HL-60 (cell line): ENCODE measurements at places on chromosomes 5 and 9.

GRCh38 chr9:101487443-101487840 is 46.2 kb upstream of the RNF20 start:
- no peak for DNase-seq

DNA sequence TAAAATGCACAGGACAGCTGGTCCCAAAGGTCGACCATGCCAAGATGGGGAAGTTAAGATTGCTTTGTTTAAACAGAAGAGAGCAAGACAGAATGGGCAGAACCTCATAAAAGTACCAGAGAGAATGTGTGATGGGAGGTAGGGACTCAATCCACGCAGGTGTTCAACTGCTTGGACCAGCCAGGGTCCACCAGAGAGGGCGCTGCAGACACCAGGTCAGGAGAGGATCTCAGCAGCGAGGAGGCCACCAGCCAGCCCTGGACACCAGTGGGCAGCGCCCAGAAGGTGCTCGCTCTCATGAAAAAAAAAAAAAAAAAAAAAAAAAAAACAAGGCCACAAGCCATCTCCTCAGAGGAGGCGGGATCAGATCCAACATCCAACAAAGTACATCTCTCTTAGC is 81.8 kb downstream of the SHC3 start:
- no peak for DNase-seq

GRCh38 chr9:115759426-115759825 is 394.2 kb upstream of the PAPPA start:
- DNase-seq, result no peak

GRCh38 chr5:140114341-140115185 is 654 bp downstream of the PURA start:
- DNase-seq, result no peak

- DNase-seq, result no peak
Observed at GRCh38 chr5:150931368-150931965, 26.7 kb upstream of the ZNF300 start.

DNA sequence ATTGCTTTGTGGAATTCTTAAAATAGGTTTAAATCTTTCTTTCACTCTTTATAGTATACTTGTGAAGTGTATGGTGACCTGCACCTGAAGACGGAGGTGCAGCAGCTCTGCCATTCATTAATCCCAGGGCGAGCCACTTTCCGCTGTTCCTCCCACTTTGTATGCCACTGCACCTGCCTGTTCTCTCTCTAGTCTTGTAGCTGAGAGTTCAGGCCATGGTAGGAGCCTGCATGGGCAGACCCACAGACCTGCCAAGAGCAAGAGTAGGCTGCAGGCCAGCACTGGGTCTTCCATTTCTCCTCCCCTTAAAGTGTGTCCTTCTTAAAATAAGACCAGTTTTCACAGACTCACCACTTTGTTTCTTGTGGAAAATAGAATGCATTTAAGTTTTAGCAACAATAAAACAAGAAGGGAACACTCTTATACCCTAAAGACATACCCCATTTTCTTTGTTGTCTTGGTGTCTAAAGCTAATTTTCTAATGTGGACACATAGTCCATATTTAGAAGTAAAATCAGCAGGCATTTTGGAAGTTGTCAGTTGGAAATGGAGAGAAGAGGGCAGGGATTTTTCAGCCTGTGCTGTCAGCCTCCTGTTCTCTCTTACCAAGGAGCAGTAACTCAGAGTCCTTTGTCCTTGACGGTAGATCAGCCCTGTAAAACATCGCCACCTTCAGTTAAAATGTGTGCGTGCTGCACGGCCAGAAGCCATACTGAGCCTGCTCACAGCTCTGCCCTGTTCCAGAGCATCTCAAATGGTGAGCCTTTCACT is 103.2 kb downstream of the SNCAIP start:
- DNase-seq, result no peak

GRCh38 chr5:41875121-41875520 is 4.9 kb upstream of the OXCT1 start:
- no peak for DNase-seq

- DNase-seq, result no peak
Observed at GRCh38 chr9:117917873-117918272, 213.7 kb downstream of the TLR4 start.

DNA sequence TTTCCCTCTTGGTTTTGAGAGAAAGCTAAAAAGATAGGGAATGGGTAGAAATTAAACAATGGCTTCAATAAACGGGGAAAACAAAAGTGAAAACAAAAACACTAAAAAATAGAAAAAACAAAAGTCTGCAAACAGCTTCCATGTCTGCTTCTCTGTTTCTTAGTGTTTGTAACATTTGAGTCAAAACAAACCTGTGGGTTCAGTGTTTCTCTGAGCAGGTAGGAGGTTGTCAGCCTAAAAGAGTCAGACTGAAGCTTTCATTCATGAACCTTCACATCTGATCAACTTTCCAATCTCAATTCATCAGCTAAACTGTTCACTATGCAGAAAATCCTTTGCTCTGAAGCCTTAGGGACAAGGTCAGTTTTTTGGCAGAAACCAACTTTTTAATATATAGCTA is 102.5 kb upstream of the ADAMTS16 start:
- DNase-seq, result no peak

DNA sequence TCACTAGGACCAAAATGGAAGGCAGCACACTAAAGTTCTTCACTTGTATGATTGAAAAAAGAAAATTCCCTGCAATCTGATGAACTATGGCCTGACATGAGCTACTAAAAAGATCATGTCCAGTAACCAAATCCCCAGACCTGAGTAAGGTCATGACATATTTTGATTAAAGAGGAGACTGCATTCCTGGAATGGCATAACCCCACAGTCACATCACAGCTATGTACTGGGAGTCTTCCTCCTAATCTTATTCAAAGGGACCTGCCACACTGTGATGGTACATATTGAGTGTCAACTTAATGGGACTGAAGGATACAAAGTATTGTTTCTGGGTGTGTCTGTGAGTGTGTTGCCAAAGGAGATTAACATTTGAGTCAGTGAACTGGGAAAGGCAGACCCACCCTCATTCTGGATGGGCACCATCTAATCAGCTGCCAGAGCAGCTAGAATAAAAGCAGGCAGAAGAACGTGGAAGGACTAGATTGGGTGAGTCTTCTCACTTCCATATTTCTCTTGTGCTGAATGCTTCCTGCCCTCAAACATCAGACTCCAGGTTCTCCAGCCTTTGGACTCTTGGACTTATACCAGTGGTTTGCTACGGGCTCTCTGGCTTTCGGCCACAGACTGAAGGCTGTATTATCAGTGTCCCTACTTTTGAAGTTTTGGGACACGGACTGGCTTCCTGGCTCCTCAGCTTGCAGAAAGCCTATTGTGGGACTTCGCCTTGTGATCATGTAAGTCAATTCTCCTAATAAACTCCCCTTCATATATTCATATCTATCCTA is 345.0 kb downstream of the TMEM38B start:
- DNase-seq, result no peak

GRCh38 chr5:97124335-97124734 is 18.1 kb downstream of the LIX1 start:
- no peak for DNase-seq

DNA sequence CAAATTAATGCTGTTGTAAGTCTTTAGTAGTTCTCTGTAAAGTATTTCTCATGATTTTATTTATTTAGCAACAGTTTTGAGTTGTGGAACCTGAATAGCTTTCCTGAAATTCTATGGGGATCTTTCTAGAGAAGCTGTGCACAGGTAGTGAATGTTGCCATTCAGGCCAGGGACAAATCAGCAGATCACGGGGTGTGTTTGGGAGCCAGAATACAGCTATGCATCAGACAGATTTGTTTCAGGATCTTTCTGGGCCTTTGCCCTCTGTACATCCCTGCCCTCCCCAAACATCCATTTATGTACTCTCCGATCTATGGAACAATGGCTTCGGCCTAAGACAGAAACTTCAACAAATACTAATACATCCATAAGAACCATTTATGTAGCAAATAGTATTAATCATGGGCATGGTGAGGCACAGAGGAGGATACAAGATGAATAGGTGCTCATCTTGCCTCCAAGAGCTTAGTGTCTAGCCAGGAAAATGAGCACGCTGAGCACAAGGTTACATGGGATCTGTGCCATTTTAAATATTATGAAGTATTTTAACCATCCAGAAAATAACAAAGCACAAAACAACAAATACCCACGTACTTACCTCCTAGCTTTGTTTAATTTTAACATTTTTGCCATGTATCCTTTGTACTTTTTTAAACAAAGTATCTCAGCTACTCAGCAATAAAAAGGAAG is 13.1 kb downstream of the ARHGEF37 start:
- DNase-seq, result no peak

- DNase-seq, result no peak
Observed at GRCh38 chr9:33794560-33794959, 801 bp upstream of the PRSS3 start.

DNA sequence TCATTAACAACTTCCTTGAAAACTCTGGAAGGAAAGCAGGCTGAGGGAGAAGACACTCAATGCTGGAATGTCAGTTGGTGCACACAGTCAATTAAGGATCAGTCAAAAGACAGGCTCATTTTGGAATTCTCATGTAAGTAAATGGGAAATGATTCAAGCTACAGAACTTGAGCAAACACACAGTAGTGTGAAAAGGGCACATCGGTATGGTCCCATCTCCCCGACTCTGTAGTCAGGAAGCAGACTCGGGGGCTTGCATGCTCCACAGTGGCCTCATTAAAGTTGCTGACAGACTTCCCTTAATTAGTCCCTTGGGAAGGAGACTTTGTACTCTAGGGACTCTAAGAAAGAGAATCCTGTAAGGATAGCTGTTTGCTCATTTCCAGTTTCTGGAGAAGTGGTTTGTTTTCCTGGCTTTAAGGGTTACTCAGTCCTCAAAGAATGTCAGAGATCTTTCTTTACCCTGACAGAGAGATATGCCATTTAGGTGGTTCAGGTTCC is 339.2 kb downstream of the ADAMTS6 start:
- no peak for DNase-seq

DNA sequence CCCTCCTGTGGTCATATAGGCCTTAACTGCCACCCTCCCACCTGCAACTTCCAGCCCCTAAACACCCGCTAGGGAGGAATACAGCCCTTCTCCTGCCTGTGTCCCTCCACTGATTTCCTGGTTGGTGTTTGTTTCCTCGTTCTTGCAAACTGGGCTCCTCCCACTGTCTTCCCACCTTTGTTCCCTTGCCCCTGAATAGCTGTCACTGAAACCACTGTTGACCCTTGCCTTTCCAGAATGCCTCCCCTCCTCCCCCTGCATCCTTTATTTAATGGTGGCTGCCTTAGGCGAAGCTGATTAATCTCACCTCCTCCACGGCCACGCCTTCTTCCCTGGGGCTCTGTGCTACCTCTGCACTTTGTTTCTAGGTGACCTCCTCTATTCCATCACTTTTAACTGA is 626.7 kb downstream of the BNC2 start:
- no peak for DNase-seq

- DNase-seq, result no peak
Observed at GRCh38 chr5:2757563-2758351, 6.3 kb upstream of the IRX2 start.

DNA sequence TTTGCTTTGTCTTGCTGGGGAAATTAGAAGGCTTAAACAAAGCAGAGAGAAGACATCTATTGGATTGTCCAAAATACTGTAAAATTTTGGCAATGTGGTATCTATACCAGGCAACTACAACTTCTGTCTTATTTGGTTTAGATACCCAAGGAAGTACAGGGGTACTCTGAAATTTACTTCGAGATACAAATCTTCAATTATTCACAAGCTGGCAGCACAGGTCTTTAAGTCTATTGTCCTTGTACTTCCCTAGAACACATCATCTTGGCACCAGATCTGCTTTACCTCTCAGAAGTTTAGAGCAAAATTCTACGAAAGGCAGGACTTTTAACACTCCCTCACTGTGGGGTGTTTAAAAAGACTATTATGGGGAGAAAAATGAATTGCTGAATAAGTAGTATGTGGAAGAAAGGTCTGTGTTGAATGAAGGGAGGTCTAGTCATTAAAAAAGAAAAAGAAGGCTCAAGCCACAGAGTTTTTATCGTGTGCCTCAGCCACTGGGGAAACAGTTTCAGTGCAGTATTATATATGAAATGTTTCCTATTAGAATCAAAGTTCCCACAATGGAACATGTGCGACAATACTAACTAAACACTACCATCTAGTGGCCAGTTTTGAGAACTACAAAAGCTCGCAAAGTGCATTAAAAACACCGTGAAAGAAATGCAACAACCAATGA is 93.7 kb downstream of the PDE4D start:
- DNase-seq, result no peak

DNA sequence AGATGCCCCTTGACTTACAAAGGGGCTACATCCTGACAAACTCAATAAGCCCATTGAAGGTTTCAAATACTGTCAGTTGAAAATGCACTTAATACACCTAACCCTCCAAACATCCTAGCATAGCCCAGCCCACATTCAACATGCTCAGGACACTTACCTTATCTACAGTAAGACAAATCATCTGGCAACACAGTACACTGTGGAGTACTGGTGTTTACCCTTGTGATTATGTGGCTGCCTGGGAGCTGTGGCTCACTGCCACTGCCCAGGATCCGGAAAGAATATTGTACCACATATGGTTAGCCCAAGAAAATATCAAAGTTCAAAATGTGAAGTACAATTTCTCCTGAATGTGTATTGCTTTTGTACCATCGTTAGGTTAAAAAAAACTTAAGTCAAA is 562.2 kb downstream of the HTR1A start:
- DNase-seq, result no peak

DNA sequence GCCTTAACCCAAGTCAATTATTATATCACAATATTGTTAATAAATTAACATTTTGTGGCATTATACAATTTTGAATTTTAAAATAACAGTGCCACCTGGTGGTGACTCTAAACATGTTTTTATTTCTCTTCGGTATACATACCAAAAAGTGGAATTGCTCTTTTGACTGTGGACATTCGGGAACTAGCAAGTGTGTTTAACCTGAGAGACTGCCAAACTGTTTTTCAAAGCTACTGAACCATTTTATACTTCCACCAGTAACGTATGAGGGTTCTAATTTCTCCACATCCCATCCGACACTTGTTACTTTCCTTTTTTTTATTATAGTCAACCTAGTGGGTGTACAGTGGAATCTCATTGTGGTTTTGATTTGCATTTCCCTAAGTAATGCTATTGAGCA is 18.3 kb upstream of the HSDL2 start:
- DNase-seq, result peak; percentile 37

GRCh38 chr5:126693806-126694205 is 83.1 kb upstream of the LMNB1 start:
- no peak for DNase-seq

GRCh38 chr9:96515621-96516470 is 65.9 kb downstream of the HABP4 start:
- DNase-seq, result no peak
